HS-27A (cell line): ENCODE measurements at places on chromosomes 2 and 18.

DNA sequence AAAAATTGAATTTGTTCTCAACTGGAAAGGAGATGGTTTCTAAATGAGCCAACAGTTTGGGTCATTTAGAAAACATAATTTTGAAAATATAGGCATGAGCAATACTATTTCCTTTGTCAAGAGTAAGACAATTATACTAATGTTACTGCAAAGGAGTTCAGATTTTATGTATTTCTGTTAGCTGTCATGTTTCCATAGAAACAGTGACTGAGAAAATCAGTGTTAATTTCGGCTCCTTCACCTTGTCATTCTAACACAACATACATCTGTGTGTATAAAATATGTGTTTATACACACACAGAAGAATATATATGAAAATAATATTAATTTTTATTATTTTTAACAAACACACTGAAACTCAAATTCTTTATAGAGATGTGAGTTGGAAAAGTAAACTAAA is 178.0 kb upstream of the SPHKAP start:
- no peak for DNase-seq

DNA sequence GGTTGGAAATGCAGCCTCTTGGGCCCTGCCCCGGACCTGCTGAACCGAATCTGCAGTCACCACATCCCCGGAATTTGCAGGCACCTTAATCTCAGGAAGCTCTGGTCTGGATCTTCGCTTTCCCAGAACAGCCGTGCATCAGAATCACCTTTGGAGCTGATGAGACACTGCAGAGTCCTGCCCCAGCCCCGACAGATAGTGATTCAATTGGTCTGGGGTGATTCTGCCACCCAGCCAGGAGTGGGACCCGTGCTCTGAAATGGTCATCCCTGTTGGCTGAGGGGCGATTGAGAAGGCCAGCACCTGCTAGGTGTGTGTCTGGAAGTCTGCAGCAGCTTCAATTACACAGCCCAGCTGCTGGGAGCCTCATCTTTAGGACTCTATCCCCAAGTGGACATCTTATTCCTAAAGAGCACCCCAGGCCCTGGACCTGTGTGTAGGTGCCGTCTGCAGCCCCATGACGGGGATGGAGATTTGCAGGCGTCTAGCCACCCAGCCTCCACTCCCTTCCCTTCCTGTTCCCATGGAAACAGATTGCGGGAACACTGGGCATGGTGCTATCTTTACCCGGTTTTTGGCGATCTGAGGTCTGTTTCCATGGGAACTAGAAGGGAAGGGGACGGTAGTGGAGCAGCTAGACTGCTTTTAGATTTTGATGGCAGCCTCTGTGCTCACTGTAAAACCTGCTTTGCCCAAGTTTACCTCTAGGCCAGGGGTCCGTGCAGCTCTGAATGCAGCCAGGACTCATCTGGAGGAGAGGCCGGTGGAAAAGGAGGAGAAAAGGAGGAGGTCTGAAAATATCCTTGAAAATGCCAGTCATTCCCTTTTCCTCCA is 156.1 kb downstream of the LDLRAD4 start:
- DNase-seq, result no peak

- no peak for DNase-seq
Observed at GRCh38 chr18:23194155-23194996, 59.1 kb downstream of the CABLES1 start.

- no peak for DNase-seq
Observed at GRCh38 chr2:85095094-85095493, 38.1 kb upstream of the TCF7L1 start.

DNA sequence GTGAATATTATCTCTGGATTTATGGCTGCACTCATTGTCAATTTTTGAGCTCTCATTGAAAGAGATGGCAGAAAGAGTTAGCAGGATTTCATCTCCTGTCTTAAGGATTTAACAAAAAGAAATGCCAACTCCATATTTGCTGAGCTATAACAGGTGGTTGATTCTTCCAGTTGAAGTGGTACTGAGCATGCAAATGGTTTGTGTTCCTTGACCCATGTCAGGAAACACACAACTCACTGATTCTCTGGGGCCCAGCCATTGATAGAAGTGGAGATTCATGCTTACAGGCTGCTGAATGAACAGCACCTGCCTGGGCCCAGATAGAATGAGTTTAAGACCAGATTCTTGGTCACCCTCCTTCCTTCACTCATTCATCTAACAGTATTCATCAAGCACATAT is 128.8 kb downstream of the CERS6 start:
- DNase-seq, result no peak

DNA sequence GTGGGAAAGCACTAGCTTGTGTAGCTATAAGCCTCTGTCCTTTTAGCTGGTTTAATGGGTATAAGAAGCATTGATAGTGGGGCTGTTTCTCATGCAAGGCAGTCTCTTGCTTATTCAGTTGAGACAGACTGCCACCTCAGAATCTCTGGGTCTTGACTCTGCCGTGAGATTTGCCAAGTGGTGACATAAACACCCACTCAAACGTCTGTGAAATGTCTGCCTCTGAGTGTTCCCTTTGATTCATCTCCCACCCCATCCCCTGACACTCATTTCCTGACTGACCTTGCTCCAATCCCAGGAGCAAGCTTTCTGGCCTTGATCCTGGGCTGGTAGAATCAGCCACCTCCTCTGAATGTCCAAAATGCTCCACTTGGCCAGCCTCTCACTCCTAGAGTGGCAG is 141.9 kb upstream of the RBMS1 start:
- DNase-seq, result no peak

GRCh38 chr2:16245481-16246054 is 305.2 kb downstream of the MYCN start:
- no peak for DNase-seq

- no peak for DNase-seq
Observed at GRCh38 chr2:88811233-88811632, 119.8 kb downstream of the RPIA start.

DNA sequence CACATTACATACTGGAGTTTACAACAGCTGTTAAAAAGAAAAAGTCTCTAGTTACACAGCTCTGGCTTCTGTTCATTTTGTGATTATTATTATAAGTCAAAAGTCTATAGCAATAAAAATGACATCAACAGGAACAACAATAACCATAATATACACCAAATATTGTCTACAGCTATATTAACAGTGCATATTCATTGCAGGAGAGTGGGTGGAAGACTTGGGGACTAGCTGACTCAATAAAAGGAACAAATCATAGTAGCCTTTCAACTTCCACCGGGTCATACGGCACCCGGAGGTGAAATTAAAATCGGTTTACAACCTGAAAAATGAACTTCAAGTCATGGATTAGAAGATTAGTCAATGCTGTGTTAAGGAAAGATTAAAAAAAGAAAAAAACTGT is 642.1 kb downstream of the SATB2 start:
- DNase-seq, result no peak

DNA sequence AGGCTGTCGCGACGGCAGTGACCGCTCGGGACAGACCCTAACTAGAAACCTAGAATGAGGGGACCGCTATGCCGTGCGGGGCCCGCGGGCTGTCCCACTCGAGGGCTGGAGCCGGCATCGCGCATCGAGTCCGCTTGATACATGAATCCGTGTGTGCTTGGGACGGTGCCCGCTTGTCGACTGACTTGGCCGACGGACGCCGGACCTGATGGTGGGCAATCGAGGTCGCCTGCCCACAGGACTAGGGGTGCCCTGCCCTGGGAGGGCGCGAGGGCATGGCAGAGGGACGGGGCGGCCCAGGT is 749 bp upstream of the PTMA start:
- no peak for DNase-seq

DNA sequence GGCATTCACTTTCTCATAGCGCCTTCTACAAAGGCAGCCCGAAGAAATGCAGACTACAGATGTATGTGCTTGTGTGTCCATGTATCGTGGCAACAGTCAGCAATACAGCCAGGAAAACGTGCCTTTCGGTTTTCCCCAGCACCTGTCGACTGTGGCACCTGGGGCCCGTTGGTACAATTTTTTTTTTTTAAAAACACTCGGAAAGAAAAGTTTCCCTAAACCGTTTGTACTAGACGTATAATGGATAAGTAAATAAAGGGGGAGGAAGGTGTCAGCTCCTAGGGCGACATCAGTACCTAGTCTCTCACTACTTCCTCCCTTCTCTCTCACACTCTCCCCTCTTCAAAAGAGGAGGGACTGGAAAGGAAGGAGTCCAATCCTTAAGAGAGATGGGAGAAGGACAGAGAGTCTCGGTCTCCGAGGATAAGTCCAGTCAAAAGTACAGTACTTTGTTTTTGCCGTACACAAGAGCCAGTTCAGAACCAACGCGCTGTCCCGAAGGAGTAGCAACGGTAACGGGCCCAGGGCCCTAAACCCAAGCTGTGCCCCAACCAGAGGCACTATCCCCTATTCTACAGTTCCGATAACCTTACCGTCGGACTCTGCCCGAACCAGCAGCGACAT is 759 bp downstream of the PPP4R3B start:
- DNase-seq, result peak; percentile 14

GRCh38 chr18:25062720-25063119 is 289.2 kb downstream of the ZNF521 start:
- DNase-seq, result no peak

- DNase-seq, result peak; percentile 27
Observed at GRCh38 chr2:50951437-50951836, 80.5 kb downstream of the NRXN1 start.

GRCh38 chr2:231642631-231643494 is 50.2 kb downstream of the TEX44 start:
- DNase-seq, result no peak

- no peak for DNase-seq
Observed at GRCh38 chr18:23133860-23134779, 1.2 kb upstream of the CABLES1 start.

DNA sequence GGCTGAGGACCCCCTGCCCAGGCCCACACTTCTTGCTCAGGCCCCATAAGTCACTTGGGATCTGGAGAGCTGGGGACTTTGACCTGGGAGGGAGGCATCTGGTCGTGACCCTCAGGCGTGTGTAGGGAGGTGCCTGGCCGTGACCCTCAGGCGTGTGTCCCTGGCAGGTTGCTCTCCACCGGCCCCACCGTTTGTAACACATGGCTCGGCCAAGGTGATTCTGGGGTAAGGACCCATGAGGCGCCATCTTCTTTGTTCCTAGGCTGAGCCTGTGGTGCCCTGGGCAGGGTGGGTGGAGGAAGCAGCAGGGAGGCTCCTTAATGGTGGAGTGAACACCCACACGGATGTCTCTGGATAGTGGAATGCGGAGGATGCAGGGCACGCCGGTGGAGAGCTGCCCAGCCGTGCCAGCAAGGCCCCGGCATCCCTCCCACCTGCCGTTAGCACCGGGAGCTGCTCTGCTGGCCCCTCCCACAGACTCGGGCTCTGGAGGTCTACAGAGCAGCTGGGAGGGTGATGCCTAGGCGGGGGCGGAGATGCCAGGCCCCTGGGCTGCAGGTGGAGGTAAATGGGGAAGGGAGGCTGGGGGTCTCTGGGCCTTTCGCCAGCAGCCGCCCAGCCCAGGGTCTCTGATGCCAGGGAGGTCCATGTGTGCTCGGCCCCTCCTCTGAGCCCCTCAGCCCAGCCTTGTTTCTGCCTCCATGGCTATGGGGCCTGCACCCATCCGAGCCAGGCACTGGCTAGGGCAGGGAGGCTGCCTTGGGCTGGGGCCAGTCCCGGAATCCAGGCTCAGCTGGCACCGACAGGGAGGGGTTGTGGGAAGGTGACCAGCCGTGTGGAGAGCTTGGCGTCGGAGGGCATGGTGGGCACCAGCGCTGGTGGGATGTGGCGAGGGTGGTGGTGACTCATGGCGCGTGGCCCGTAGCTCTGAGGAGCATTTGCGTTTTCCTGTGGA is 1.1 kb upstream of the GAL3ST2 start:
- no peak for DNase-seq

DNA sequence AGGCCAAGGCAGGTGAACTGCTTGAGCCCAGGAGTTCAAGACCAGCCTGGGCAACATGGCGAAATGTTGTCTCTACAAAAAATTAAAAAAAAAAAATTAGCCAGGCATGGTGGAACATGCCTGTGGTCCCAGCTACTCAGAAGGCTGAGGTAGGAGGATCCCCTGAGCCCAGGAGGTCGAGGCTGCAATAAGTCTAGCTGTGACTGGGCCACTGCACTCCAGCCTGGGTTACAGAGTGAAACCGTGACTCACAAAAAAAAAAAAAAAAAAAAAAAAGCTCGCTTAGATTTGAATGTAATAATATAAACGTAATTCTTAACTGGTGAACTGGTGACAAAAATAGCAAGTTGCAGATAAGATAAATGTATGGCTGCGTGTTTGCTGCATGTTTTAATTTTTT is 56.5 kb downstream of the TFCP2L1 start:
- DNase-seq, result no peak

DNA sequence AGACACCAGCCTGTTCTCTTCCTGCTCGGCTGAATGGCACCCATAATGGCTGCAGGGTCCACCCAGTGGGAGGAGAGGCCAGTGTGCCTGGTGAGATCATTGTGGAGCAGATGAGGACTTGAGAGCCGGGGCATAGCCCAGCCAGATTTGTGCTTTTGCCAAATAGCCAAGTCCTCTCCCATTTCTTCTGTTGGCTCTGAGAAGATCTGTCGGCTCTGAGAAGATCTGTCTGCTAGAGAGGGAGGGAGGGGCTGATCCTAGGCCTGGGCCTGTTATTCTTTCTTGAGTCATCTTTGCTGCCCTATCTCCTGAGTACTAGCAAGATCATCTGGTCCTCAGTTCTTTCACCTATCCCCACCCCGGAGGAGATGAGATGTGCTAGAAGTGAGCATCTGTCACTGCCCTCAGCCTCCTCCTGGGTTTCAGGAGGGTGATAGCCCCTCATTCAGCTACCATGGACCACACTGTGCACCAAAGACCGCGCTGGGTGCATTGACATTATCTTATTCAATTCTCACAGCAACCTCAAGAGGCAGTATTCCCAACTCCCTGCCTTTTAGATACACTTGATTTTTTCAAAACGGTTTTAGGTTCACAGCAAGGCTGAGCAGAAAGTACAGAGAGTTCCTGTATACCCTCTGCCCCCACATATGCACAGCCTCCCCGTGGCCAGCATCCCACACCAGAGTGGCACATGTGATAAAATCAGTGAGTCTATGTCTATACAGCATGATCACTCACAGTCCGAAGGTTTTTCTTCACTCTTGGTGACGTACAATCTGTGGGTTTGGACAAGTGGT is 98.6 kb downstream of the CAPN13 start:
- DNase-seq, result no peak

- DNase-seq, result no peak
Observed at GRCh38 chr2:81901017-81901416, 1596.5 kb upstream of the LRRTM1 start.
